ENCODE measurements at places on chromosomes 7 and 10.

DNA sequence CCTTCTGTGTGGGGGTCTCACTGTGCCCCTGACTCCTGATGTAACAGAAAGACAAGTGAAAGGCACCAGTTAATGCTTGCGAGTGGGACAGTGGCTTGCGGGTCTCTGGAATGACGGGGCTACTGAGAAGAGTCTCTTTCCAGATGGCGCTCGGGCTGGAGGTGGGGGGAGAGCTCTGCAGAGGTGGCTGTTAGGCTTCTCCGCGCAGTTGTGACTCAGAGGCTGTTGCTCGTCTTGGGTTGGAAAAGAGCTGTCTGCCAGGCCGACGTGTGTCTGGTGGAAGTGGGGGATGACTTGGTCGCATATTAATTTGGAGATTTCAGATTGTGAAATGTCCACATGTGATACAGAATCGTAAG is 27.9 kb upstream of the SH2B2 start:
- peak; percentile 5 for DNase-seq

DNA sequence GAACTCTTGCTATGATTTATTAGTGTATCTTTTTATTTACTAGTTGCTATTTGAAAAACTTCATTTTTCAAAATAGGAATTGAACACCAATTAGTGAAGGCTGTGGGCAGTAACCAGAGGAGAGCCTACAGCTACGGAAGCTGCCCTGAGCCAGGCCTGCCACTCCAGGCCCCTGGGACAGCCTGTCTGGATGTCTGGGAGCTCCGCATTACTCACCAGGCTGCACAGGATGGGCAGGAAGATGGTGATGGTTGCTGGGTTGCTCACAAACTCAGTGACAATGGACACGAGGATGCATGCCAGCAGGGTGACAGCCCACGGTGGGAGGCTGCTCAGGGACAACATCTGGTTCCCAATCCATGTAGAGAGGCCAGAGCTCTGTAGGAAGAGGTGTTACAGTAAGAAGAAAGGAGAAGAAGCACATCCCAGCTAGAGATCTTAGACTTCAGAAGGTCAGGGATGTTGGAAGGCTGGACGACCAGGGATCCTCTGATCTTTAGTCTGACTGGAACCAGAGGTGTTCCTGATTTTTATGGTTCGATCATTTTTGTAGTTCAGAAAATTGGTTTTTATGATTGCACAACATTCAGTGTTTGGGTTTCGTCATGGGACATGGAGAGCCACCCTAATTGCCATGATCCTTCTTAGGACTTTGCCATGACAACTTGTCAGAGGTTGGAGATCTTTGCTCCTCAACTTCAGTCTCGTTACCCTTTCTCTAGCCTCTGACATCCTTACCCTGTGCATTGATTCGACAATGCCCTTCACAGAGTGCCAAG is 23.2 kb downstream of the STMP1 start:
- DNase-seq: peak; percentile 20

DNA sequence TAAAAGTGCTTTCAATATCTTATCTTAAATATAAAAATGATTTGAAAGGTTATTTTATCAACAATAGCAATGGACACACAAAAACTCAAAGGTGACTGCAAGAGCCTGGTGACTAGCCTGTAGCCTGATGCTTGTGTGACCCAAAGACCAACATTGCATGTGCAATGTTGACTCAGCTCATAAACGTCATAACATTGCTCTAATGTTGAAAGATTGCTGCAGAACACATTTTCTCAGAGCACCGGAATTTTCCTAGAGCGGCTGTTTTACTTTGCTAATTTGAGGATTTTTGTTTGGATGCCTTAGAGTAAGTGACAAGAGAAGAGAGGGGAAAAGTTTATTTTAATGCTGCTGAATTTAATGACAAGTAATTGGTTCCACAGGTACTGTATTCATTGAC is 107.1 kb downstream of the RAB18 start:
- no peak for DNase-seq

DNA sequence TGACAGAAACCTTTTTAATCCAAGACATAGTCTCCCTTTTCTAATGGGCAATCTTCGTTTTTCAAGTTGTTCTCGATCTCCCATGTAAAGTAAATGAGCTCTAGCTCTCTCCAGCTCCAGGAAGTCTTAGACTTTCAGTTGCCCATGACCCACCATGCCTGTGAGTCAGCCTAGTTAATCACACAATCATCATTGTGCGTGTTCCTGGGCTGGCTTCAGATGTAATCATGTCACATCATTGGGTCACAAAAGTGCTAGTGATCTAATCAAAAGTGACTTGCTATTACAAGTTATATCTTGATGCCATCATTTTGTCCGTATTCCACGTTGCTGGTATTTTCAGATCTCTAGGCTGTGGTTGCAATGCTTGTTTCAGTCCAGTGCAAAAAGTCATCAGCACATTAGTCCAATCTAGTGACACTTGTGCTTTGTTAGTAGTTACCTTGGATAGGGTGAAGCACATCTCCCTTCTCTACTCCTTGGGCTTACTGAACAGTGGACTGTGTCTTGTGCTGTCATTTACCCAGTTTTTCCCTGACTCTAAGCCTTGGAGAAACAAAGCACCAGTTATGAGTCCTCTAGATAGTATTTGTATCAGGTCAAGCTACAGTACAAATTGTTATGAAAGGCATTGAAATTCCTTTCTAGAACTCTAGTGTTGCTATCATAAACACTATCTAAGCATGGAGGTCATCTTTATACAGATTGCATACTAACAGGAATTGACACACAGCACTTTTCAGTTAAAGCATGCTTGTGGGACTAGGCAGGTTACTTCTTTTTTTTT is 316.6 kb downstream of the GFRA1 start:
- no peak for DNase-seq
